ENCODE measurements at places on chromosomes 13 and 19.

DNA sequence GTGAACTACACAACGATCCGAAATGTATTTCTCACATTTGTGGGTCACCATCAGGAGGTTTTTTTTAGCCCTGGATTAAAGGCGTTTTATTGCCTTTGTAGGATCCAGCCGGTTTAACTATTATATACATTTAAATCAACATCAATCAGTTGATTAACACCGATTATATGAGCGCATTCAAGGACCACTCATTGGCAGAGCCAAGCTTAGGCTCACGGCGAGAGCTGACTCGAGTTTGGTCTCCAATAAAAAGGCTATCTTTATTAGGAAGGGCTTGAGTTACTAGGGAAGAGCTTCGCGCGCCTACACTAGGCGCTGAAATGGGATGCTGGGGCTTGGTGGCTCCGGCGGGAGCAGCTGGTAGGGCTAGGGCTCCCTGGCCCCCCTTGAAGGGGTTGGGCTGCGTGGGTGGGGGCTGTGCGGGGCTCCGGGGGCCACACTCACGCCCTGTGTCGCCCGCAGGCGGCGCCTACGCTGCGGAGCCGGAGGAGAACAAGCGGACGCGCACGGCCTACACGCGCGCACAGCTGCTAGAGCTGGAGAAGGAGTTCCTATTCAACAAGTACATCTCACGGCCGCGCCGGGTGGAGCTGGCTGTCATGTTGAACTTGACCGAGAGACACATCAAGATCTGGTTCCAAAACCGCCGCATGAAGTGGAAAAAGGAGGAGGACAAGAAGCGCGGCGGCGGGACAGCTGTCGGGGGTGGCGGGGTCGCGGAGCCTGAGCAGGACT is 4.2 kb downstream of the PDX1 start:
- no peak for DNase-seq

GRCh38 chr13:66301006-66301405 is 929.1 kb downstream of the PCDH9 start:
- no peak for DNase-seq

DNA sequence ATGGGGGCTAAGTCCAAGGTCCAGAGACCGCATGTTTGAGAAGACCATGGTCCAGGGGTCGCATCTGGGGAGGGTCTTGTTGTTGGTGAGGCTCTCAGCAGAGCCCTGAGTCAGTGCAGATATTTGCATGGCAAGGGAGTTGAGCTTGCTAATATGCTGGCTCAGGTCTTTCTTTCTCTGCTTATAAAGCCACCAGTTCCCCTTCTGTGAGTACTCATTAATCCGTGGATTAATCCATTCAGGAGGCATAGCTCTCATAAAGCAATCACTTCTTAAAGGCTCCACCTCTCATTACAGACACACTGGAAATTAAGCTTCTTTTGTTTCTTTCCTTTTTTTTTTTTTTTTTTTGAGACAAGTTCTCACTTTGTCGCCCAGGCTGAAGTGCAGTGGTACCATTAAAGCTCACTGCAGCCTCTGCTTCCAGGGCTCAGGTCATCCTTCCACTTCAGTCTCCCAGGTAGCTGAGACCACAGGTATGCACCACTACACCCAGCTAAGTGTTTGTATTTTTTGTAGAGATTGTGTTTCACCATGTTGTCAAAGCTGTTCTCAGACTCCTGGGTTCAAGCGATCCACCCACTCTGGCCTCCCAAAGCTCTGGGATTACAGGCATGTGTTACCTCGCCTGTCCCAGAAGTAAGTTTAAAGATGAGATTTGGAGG is 216.4 kb downstream of the SLITRK5 start:
- DNase-seq, result no peak

DNA sequence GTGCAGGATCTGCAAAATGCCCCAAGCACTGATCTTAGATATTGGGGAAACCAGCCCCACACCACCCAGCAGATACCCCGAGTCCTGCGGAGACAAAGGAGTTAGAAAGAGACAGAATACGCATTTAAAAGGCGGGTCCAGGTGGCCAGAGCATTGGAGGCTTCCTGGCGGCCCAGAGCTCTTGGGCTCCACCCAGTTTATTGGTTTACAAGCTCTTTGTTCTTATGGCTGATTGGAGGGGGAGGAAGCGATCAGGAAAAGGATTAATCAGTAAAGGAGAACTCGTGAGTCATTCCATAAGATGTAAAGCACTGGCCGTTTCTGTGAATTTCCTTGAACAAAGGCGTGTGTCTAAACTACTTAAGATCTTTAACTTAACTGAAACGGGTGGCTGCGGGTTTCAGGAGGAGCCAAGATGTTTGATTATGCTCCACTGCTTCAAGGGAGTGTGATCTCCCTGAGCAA is 926 bp downstream of the ZNF587 start:
- DNase-seq, result no peak

- DNase-seq, result no peak
These were observed 28.2 kb downstream of the CLEC17A start for GRCh38 chr19:14611051-14611450.

DNA sequence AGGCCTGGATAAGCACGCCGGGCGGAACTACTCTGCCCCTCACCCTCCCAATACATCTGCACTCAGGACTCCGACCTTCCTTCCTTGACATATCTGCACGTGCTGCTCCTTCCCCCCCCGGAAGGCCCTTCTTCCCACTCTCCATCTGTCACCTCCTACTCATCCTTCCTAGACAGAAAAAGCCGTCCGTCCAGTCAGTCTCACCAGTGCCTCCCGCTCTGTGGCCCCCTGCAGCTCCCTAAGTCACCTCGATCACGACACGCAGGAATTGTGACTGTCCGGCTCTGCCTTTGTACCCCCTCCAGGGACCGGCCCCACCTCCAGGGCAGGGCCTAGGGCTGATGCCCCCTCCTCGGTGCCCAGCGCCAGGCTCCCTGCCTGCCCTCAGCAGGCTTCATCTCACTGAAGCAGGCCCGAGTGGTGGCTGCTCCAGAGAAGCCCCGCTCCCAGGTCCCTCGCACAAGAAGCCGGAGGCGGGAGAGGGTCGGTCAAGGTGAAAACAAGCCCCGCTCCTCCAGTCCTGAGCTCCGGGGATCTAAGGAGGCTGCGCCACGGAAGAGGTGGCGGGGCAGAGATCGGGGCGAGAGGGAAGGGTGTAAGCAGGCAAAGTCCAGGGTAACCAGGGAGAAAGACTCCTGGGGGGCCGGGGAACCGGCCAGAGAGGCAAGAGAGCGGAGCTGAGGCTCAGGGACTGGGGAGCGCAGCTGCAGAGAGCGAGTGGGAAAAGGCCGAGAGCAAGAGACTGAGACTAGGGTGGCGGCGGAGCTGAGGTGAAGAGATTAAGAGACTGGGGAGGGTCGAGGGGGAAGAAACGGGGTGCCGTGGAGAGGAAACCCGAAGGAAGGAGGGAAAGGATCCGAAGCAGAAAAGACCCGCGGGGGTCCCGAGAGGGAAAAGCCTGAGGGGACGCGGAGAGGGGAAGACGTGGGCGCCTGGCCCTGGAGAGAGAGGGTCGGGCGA is 1.1 kb downstream of the PPP6R1 start:
- DNase-seq, result no peak

Measured in activated CD4-positive, CD25-positive, alpha-beta regulatory T cell treated with anti-CD3 and anti-CD28 coated beads, Interleukin-2, amount 50 U/mL, for 16 hours (primary cell).